ENCODE measurements at places on chromosomes 7 and 10.

- DNase-seq = no peak
These were observed 393.1 kb downstream of the TNS3 start for GRCh38 chr7:47188653-47189315.

- peak; percentile 100 for DNase-seq
These were observed 139.4 kb upstream of the SHH start for GRCh38 chr7:155951554-155952158.

DNA sequence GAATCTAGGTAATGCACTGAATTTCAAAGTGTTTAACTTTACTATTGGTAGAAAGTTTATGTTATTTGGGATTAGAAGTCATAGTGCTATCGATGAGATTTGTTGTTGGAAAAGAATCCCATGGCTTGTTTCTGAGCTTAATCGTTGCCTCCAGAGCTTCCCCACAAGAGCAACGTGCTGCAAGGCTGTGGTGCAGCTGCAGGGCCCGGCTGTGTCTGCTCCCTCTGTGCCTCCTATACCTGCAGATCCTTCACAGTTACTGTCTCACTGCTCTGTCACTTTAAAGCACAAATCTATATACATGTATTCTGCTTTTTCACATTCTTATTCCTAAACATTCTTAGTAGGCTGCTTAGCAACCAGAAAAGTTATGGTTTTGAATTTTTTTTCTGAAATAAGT, 826.6 kb upstream of the COBL start:
- DNase-seq = no peak

GRCh38 chr7:115789901-115790300, 240.7 kb downstream of the TFEC start:
- no peak for DNase-seq

DNA sequence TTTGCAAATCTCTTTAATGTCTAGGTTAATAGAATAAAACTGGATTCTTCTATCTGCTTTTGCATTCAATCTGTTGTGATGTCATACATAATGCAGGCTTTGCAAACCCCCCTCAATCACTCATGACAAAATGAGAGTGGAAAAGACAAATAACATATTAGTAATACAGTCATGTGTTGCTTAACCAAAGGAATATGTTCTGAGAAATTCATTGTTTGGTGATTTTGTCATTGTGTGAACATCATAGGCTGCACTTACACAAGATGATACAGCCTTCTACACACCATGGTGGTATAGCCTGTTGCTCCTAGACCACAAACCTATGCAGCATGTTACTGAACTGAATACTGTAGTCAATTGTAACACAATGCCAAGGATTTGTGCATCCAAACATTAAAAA, 87.3 kb upstream of the SEC61G start:
- no peak for DNase-seq

GRCh38 chr10:13347043-13347499, 1.0 kb downstream of the SEPHS1 start:
- DNase-seq = peak; percentile 11

GRCh38 chr10:42690449-42691360, 52.3 kb upstream of the ZNF33B start:
- DNase-seq = peak; percentile 41

DNA sequence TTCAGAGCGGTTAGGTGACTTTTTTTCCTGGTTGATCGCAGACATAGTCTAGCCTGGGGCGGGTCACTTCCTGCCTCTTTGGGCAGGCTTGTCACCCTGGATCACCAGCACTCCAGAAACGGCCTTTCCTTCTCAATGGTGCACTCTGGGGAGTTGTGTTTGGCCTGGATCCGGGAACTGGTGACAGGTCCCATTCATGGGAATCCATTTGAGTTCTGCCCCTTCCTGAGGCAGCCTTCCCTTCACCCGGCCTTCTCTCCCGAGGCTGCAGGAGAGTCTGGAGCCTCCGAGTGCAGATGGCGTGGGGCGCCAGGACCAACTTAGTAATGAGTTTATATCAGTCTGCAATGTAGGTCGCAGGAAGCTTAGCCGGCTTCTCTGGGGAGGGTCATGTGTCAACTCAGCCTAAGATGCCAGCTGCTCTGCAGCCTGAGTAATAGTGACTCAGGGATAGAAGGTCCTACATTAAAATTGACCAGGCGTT, 54.2 kb downstream of the TACR2 start:
- DNase-seq = peak; percentile 74

DNA sequence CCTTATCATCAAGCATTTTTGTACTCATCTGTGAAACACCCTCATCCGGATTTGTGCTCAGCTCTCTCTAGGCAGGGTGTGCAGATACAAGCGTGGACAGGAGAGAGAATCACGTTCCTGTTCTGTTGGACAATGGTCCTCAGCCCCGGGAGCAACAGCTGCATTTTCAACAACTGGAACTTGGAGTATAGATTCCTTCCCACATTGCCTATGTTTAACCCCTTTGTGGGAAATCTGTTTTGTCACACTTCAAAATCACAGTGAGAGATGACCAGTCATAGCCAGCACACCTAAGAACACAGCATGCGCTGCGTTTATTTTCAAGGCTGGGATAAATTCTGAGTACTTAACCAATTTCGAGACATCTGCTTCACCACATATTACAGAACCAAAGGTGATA, 32.5 kb downstream of the MAP3K8 start:
- DNase-seq = no peak

DNA sequence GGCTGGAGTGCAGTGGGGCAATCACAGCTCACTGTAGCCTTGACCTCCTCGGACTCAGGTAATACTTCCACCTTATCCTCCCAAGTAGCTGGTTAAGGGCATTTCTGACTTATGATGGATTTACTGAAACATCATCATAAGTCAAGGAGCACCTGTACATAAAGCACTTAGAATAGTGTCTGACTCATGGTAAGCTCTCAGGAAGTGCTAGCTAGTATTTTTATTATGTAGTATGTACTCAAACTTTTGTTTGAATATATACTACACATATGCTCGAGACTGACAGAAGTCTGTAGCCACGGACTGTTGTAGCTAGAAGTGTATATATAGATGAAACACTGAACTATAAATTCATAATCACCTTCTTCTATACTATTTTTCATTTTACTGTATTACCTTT, 107.5 kb upstream of the DNAJB12 start:
- no peak for DNase-seq

DNA sequence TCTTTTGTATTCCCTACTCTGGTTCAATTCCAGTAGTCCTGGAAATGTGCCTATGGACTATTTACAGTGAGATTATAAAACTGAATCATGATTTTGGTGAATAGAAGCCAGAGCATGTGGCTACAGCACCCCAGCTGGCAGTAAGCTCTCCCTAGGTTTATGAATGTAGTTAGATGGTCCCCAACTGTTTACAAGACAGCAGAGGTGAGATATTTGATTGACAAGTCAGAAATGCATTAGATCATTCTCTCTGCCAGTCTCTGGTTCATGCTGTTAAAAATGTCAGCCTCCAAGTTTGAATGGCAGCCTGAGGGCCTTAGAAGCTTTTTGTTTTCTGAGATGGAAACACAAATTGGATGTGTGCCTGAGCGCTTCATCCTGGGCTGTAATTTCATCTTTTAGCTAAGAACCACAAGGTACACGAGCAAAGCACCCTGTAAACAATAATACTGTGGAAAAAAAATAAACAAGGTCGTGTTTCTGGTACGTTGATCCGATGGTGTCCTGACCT, 85.0 kb downstream of the BTRC start:
- DNase-seq = no peak

- no peak for DNase-seq
These were observed 104.8 kb upstream of the LAMB4 start for GRCh38 chr7:108234971-108235450.

- peak; percentile 18 for DNase-seq
These were observed 29.9 kb downstream of the ZNF438 start for GRCh38 chr10:31001740-31002139.

DNA sequence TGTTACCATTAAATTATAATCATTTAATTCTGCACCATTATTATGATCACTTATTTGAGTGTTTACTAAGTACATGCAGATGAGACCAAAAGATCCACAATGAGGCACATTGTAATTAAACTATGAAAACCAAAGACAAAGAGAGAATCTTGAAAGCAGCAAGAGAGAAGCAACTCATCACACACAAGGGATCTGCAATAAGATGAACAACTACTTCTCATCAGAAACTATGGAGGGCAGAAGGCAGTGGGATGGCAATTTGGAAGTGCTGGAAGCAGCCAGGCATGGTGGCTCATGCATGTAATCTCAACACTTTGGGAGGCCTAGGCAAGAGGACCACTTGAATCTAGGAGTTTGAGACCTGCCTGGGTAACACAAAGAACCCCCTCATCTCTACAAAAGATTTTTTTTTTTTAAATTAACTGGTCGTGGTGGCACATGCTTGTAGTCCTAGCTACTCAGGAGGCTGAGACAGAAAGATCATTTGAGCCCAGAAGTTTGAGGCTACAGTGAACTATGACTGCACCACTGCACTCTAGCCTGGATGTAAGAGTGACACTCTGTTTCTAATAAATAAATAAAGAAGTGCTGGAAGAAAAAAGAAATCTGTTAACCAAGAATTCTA, 47.7 kb downstream of the CDK6 start:
- no peak for DNase-seq

DNA sequence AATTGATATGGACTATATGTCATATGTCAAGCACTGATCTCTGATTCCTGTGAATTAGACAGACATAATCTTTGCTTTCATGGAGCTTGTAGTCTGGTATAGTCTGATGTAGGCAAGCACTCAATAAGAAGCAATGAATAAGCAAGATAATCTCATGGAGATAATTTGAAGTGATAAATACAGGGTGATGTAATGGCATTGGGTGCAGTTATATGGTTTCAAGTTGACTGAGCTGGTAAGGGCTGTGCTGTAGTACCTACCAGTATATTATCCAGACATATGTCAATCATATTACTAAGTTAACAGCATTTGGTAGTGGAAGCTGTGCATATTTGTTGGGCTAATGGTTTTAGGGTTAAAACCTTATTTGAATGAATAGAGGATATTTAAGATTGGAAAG, 117.5 kb upstream of the PRPS1L1 start:
- DNase-seq = no peak

DNA sequence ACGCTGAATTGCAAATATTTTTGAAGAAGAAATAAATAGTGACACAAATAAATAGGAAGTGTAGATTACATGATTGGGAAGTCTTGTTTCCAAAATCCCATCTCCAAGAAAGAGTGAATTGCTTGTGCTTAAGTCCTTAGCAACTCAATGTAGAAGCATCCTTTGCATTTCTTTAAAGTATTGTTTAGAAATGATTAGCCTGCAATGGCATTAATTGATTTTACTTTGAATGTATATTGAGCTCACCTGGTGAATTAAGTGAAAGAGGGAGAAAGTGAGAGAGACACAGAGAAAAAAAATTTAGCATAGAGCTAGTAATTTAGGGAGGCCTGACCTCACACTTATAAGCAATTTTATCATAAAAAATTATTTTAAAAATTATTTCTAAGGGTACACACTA, 49.0 kb upstream of the PCLO start:
- no peak for DNase-seq

DNA sequence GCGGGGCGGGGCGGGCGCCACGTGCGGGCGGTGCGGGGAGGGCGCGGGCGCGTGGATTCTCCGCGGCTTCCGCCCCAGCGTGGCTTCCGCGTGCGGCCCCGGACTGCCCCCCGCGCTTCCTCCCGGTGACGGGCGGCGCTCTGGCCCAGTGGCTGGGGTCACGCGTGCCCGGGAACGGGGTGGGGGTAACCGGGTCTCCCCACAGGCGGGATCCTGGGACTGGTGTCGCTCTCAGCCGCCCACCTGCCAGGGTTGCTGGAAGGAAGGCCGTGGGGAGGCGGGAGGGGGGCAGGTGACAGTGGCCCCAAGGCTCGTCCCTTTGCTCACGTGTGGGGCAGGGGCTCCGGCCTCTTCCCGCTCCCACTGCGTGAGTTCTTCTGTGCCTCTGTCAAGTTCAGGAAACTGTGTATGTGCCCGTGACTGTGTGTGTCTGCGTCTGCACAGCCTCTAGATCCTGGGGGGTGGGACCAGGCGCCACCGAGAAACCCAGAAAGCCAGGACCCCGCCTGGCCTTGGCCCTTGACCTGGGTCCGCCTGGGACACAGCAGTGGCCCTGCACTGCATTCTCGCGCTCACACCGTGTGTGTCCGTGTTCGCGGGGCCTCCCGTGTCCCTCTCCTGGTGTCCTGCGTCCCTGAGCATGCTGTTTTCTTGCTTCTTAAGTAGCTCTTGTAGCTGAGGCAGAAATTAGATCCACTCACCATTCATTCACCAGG, 919 bp downstream of the MAFK start:
- DNase-seq = peak; percentile 58

- peak; percentile 44 for DNase-seq
These were observed 217.3 kb upstream of the HABP2 start for GRCh38 chr10:113335592-113335991.

GRCh38 chr10:3853547-3854303, 68.7 kb upstream of the KLF6 start:
- no peak for DNase-seq

DNA sequence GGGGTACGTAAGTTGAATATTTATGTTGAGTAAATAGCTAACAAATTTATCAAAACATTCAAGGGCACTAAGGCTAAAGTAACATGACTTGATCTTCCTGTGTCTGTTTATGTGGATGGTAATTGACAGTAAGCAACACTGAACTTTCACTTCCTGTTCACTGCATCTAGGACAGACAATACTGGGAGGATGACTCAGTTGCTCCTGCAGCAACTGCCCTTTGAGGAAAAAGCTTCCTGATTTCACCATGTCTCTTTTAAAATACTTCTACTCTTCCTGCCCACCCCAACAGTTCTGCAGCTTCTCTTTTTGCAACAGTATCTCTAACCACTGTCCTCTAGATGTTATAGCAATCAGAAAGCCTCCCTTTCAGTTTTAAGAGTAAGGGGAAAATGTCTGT, 76.6 kb upstream of the HGF start:
- peak; percentile 23 for DNase-seq

GRCh38 chr7:5458921-5459480, 35.4 kb upstream of the TNRC18 start:
- no peak for DNase-seq

- no peak for DNase-seq
These were observed 7.5 kb downstream of the VWC2 start for GRCh38 chr7:49780953-49781352.

DNA sequence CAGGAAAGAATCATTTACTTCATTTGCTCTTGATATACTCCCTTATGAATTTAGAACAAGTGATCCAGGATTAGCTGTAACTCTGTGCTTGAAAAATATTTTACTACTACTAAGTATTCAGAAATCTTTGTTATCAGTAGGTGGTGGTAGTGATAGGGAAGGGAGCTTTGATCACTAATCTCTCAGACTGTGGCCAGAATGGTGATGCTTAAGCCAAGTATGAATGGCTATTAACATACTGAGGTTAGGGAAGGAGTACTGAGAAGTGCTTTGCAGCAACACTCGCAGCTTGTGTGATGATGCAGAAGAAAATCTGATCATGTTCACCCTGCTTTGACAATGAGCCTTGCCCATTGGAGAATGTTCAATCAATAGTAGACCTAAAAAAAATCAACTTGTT, 29.3 kb downstream of the AP3M1 start:
- DNase-seq = no peak

- no peak for DNase-seq
These were observed 3.9 kb upstream of the CUEDC2 start for GRCh38 chr10:102436312-102436711.

Data from Daoy (cell line).